ENCODE measurements at places on chromosomes 6 and 20. TPM values are rescaled to one million over a fixed set of nuclear protein-coding genes. Genes with fewer than 3 reads are reported as not detected.

The SAMD10 gene
- total RNA-seq, result 2.1 TPM

The CLVS2 gene
- 0.33 TPM for total RNA-seq

The TCEA2 gene
- total RNA-seq, result 22.8 TPM

The ADGRF4 gene
- 0.52 TPM for total RNA-seq

The SLC9A8 gene
- 7.6 TPM for total RNA-seq

The HDDC2 gene
- 29.6 TPM for total RNA-seq

The CSNK2B gene
- total RNA-seq, result 132 TPM

DNA sequence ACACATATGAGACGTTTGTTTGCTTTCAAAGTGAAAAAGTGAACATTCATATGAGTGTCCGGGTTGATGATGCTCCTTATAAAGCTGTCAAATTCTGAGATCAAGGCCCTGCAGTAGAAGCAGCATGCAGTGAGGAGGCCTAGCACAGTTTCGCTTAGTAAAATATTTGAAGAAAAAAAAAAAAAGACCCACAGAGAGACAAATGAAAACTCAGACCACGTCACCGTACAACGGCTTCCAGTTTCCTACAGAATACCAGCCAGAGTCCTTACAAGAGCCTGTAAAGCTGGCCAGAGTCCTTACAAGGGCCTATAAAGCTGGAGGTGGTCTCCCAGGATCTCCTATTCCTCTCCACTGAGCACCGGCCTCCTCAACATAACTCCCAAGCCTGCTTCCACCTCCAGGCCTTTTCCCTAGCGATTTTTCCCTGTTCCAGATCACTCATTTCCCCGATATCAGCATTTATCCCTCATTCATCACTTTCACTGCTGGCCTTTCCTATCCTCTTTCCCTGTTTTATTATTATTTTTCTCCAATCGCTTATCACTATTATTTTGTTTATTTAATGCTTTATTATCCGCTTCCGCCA, 1.5 kb upstream of the HMGN4 start:
- H3K4me1 ChIP-seq, result peaks cover 63% of the 10 kb centered on the region
- peak overlapping the region; percentile 82 for H3K4me3 ChIP-seq
- peak overlapping the region; percentile 93 for H3K27ac ChIP-seq
- DNase-seq, result no peak

GRCh38 chr20:10906834-10907233, 233.0 kb upstream of the JAG1 start:
- H3K4me1 ChIP-seq, result no peaks in the 10 kb centered on the region
- H3K36me3 ChIP-seq, result no peaks in the 10 kb centered on the region
- H3K4me3 ChIP-seq, result no peak overlapping the region
- DNase-seq, result no peak
- no peaks in the 10 kb centered on the region for H3K27me3 ChIP-seq

DNA sequence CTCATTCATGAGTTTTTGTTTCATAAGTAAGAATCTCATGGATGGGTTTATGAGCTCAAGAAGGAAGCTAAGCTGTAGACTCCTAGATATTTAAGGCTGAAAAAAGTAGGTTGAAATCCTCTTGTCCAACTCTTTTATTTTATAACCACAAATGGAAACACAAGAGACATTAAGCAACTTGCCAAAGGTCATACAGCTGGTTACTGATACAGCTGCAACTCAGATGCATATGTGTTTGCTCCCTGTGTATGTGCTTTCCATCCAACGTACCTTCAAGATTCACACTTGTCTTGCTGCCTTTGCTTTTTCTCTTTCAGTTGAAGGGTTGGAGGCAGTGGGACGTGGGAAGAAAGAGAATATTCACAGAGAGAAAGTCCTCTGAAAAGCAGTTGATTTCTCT, 153.5 kb upstream of the STMND1 start:
- no peaks in the 10 kb centered on the region for H3K36me3 ChIP-seq
- no peak overlapping the region for H3K27ac ChIP-seq
- no peak overlapping the region for H3K4me3 ChIP-seq
- H3K27me3 ChIP-seq, result no peaks in the 10 kb centered on the region

- DNase-seq, result no peak
- peaks cover 53% of the 10 kb centered on the region for H3K36me3 ChIP-seq
- H3K27ac ChIP-seq, result no peak overlapping the region
- H3K4me1 ChIP-seq, result peaks cover 19% of the 10 kb centered on the region
- no peaks in the 10 kb centered on the region for H3K27me3 ChIP-seq
These were observed 72.6 kb downstream of the SHPRH start for GRCh38 chr6:145891565-145891964.

GRCh38 chr6:3750317-3751076, 1.0 kb downstream of the PXDC1 start:
- DNase-seq, result peak; percentile 96
- H3K36me3 ChIP-seq, result no peaks in the 10 kb centered on the region
- H3K27ac ChIP-seq, result peak overlapping the region; percentile 99
- peaks cover 69% of the 10 kb centered on the region for H3K4me1 ChIP-seq
- peaks cover 4% of the 10 kb centered on the region for H3K27me3 ChIP-seq
- H3K4me3 ChIP-seq, result peak overlapping the region; percentile 59

GRCh38 chr20:60637801-60638200, 614.3 kb upstream of the CDH4 start:
- H3K4me1 ChIP-seq, result no peaks in the 10 kb centered on the region
- no peak overlapping the region for H3K27ac ChIP-seq
- H3K27me3 ChIP-seq, result no peaks in the 10 kb centered on the region
- no peak overlapping the region for H3K4me3 ChIP-seq

GRCh38 chr6:35319346-35320030, 21.9 kb downstream of the DEF6 start:
- no peak overlapping the region for H3K27ac ChIP-seq
- H3K27me3 ChIP-seq, result no peaks in the 10 kb centered on the region
- H3K4me1 ChIP-seq, result peaks cover 12% of the 10 kb centered on the region

GRCh38 chr6:42530751-42531150, 33.1 kb upstream of the UBR2 start:
- no peak overlapping the region for H3K27ac ChIP-seq
- H3K36me3 ChIP-seq, result no peaks in the 10 kb centered on the region
- no peaks in the 10 kb centered on the region for H3K27me3 ChIP-seq
- DNase-seq, result no peak

DNA sequence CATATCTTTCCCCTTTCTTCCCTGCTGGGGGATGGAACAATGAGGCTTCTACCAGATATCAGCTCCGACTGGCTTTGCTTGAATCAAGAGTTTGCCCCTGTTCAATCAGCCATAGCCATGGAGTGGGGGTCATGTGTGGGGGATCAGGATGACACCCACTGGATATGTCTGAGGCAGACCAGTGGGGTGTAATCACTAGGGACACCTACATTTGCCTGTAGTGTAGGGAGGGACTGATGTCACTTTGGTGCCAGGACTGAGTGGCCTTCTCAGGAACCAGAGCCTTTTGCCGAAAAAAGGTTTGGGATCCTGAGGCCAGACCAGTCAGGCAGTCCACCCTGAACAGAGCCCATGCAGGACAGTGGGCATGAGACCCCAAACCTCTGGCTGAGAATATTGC, 1.0 kb downstream of the ITPA start:
- DNase-seq, result no peak
- H3K36me3 ChIP-seq, result no peaks in the 10 kb centered on the region
- peaks cover 14% of the 10 kb centered on the region for H3K4me1 ChIP-seq
- peak overlapping the region; percentile 83 for H3K4me3 ChIP-seq
- no peak overlapping the region for H3K27ac ChIP-seq
- H3K27me3 ChIP-seq, result no peaks in the 10 kb centered on the region

GRCh38 chr6:166459906-166460305, 77.2 kb upstream of the MPC1 start:
- DNase-seq, result no peak
- no peaks in the 10 kb centered on the region for H3K27me3 ChIP-seq
- H3K4me3 ChIP-seq, result no peak overlapping the region
- H3K36me3 ChIP-seq, result peaks cover 8% of the 10 kb centered on the region
- no peaks in the 10 kb centered on the region for H3K4me1 ChIP-seq

DNA sequence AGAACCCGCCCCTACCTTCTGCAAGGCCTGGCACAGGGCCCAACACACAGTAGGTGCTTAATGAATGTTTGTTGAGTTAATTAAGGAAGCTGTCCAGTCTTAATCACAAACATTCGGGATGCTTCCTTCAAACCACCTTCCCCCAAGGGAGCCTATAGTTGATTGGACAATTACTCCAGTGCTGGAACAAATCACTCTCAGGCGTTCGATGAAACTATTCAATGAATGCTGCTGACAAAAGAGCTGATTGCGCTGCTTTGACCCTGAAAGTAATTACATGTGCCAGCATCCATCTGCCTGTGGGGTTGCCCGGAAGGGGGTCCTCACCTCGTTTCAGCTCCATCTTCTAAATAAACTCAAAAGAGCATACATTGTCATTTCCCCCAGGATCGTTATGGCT, 112.0 kb upstream of the SRSF6 start:
- H3K27ac ChIP-seq, result no peak overlapping the region
- no peaks in the 10 kb centered on the region for H3K27me3 ChIP-seq
- no peak for DNase-seq
- no peak overlapping the region for H3K4me3 ChIP-seq
- no peaks in the 10 kb centered on the region for H3K36me3 ChIP-seq
- H3K4me1 ChIP-seq, result no peaks in the 10 kb centered on the region

DNA sequence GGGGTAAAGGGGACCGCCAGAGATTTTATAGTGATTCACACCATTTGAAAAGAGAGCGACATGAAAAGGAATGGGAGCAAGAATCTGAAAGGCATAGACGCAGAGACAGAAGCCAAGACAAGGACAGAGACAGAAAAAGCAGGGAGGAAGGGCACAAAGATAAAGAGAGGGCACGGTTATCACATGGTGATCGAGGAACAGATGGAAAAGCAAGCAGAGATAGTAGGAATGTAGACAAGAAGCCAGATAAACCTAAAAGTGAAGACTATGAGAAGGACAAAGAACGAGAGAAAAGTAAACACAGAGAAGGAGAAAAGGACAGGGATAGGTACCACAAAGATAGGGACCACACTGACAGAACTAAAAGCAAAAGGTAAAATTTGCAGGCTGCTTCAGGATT, 77.7 kb downstream of the PHF3 start:
- no peaks in the 10 kb centered on the region for H3K27me3 ChIP-seq
- no peaks in the 10 kb centered on the region for H3K4me1 ChIP-seq
- H3K36me3 ChIP-seq, result peaks cover 26% of the 10 kb centered on the region

- peaks cover 28% of the 10 kb centered on the region for H3K4me1 ChIP-seq
- H3K36me3 ChIP-seq, result no peaks in the 10 kb centered on the region
- DNase-seq, result no peak
- H3K4me3 ChIP-seq, result no peak overlapping the region
These were observed 50.0 kb downstream of the CNKSR3 start for GRCh38 chr6:154460306-154461071.

GRCh38 chr6:167441715-167442206, 116.9 kb downstream of the TTLL2 start:
- peak overlapping the region; percentile 20 for H3K4me3 ChIP-seq
- no peaks in the 10 kb centered on the region for H3K27me3 ChIP-seq
- no peaks in the 10 kb centered on the region for H3K36me3 ChIP-seq

DNA sequence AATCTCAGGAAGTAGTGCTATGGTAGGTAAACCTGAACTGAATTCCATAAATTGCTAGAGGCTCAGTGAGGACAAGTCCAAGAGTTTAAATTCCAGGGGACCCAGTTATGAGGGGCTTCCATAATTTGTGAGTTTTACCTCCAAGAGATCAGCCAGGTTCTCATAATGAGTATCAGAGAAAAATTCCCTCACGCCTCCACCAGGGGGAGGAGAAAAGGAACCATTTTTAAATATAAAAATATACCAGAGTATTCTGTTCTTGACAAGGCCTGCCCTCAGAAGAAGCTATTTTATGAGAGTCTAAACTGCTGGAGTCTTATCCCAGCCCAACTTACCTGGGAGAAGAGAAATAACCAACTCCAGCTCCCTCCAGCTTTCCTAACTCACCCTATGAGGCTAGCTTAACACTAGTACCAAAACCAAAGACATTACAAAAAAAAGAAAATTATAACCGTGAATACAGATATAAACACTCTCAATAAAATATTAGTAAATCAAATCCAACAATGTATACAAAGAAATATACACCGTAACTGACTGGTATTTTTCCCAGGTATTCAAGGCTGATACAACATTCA, 158.7 kb downstream of the TFAP2A start:
- no peak overlapping the region for H3K27ac ChIP-seq
- no peaks in the 10 kb centered on the region for H3K36me3 ChIP-seq
- no peak for DNase-seq
- no peaks in the 10 kb centered on the region for H3K4me1 ChIP-seq
- no peak overlapping the region for H3K4me3 ChIP-seq
- no peaks in the 10 kb centered on the region for H3K27me3 ChIP-seq

GRCh38 chr6:129565811-129566210, 144.2 kb downstream of the ARHGAP18 start:
- H3K4me3 ChIP-seq, result no peak overlapping the region
- H3K4me1 ChIP-seq, result no peaks in the 10 kb centered on the region
- H3K36me3 ChIP-seq, result no peaks in the 10 kb centered on the region
- no peaks in the 10 kb centered on the region for H3K27me3 ChIP-seq
- no peak for DNase-seq

- DNase-seq, result no peak
- no peak overlapping the region for H3K27ac ChIP-seq
- peak overlapping the region; percentile 29 for H3K4me3 ChIP-seq
- H3K36me3 ChIP-seq, result no peaks in the 10 kb centered on the region
These were observed 1235.4 kb upstream of the GJE1 start for GRCh38 chr6:140897349-140897748.

- H3K36me3 ChIP-seq, result no peaks in the 10 kb centered on the region
- H3K4me3 ChIP-seq, result no peak overlapping the region
- H3K27me3 ChIP-seq, result peaks cover 3% of the 10 kb centered on the region
These were observed 27.6 kb upstream of the FRMD1 start for GRCh38 chr6:168106633-168107005.

- no peaks in the 10 kb centered on the region for H3K36me3 ChIP-seq
- no peaks in the 10 kb centered on the region for H3K27me3 ChIP-seq
- no peak overlapping the region for H3K4me3 ChIP-seq
- no peak for DNase-seq
- no peak overlapping the region for H3K27ac ChIP-seq
These were observed 46.3 kb upstream of the CDH4 start for GRCh38 chr20:61205769-61206168.

DNA sequence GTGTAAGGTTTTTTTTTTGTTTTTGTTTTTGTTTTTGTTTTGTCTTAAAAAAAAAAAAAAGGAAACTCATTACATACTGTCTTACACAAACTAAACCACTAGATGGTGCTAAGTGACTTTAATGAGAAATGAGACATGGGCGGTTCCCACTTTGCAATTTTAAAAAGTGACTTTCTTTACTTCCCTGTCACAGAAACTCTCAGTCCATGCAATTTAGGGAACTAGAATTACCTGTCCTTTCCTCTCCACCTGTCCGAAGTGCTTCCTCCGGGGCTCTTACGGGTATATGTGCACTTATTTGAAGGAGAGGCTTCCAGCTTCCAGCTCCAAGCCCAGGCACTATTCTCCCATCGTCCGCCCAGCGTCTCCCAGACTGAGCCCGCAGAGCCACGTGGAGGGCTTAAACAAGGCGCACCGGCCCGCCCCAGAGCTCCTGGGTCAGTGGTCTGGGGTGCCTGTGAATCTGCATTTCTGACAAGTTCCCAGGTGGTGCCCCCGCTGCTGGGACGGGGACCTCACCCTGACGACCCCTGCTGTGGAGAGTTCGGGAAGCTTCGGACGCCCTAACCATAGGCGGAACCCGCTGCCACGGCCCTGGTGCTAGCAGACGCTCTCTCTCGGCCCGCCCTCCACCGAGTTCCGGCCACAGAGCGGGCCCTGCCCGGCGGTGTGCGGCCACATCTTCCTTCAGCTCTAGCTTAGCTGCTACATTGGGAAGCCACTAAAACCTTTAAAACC, 26.1 kb downstream of the BFSP1 start:
- DNase-seq, result no peak
- peak overlapping the region; percentile 60 for H3K4me3 ChIP-seq
- no peaks in the 10 kb centered on the region for H3K27me3 ChIP-seq
- H3K36me3 ChIP-seq, result no peaks in the 10 kb centered on the region
- no peak overlapping the region for H3K27ac ChIP-seq
